ENCODE measurements at places on chromosomes 5 and 9.
A peak's percentile ranks its signal among the peaks of the same experiment; 100 is the strongest.

DNA sequence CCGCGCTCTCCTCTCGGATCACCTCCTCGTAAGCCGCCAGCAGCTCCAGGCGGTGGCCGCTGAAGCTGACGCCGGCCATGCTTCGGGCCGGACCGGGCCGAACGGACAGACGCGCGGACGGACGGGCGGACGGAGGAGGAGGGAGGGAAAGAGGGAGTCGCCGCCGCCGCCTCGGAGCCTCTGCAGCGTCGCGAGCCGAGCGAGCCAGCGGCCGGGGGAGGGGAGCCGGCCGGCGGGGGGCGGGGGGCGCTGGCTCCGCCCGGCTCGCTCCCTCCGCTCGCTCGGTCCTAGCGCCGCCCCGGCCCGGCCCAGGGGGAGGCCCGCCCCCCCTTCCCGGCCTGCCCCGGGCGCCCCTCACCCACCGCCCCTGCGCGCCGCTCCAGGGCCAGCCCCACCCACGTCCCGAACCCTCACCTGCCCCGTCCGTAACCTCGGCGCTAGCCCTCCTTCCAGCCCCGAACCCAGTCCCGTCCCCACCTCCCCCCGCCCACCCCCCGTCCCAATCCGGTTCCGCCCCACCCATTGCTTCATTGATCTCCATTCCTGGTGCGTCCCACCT lies at the start of gene DBN1:
TSS of gene DBN1 (minus strand) at position 192 of the 559 bp plus-strand sequence. CDS start at position 79, 113 bp downstream.
- DNase-seq, result no peak

GRCh38 chr5:76402251-76402885 lies 717 bp upstream of the IQGAP2 start:
- DNase-seq, result peak; percentile 57

DNA sequence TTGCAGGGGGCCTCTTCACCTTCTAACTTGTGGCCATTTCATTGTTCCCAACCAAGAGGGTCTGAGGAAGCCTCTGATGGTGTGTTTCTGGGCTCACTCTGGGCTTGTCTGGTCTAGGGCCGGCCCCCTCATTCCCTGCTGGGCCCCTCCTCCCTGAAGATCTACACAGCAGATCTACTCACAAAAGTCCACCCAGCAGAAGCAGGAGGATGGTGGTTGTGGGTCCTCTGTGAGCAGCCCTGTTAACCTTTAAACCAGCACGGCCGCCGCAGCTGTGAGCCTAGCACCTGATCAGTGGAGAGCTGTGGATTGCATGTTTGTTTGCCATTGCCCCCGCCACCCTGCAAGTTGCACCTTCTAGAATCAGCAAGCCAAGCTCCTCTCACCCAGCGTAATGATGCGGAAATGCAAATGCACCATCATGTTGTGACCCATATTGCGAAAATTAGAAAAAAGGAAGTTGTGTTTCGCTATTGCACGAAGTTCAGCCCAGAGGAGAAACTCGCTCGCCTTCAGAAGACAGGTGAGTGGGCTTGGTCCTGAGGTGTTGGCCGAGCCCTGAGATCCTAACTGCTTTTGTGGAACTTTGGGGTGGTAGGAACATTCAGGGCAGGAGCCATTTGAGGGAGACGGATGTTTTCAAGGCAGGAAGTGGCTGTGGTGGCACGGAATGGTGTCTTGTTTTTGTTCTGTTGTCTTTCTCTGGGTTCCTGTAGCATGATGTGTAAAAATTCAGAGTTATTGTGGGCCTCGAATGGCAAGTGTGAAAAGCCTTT lies 16.7 kb downstream of the FGD3 start:
- DNase-seq, result peak; percentile 59

- DNase-seq, result no peak
Measured at GRCh38 chr5:83899326-83899970, 178.8 kb upstream of the HAPLN1 start.

GRCh38 chr9:99807956-99808355 lies 13.7 kb upstream of the NR4A3 start:
- no peak for DNase-seq

DNA sequence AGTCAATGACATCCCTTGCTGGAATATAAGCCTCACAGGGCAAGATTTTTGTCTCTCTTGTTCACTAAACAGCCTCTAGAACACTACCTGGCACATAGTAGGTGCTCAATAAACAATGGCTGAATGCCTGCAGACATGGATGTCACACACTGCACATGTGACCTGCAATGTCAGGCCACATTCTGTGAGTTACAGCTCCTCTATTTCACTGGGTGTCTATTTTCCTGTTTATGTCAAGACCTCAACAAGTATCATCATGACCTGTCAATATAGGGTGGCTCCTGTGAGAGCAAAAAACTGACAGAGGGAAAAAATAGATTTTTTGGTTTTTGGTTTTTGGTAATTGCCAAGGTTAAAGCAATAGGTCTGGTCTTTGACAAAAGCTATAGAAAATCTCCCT lies 144.6 kb upstream of the KLF9 start:
- DNase-seq, result no peak

DNA sequence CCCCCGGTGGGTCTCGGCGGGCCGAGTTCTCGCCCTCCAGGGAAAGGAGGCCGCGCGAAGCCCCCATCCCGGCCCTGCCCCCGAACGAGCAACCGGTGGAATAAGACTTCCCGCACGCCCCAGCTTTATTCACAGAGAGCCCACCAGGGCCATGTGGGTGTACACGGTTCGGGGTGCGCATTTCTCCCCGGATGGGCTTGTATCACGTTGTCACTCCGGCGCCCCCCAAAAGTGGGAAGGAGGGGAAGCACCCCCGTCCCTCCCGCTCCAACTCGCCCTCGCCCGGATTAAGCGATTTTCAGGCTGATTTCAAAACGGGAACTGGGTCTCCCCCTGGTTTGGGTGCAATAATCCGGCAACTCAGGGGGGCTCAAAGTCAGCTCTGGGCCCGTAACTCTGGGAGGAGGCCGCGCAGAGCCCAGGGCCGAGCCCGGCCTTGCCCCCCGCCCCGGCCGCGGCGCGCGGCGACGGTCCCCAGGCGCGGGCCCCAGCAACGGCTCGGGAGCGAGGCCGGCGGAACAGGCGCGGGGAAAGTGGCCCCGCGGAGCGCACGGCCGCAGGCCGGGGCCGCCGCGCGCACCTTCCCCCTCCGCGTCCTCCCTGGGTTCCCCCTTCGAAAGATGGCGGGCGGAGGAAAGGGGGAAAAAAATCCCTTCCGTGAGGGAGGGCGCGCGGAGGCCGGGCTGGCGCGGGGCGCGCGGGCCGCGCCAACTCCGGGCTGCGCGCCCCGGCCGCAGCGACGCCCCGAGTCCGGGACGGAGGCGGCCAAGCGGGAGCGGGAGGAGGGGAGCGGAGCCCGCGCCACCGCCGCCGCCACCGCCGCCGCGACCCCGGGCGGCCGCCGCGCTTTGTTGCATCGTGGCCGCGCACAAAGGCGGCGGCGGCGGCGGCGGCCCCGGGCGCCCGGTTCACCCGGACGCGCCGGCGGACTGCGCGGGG lies 644 bp downstream of the BRD3 start:
- DNase-seq, result peak; percentile 19

DNA sequence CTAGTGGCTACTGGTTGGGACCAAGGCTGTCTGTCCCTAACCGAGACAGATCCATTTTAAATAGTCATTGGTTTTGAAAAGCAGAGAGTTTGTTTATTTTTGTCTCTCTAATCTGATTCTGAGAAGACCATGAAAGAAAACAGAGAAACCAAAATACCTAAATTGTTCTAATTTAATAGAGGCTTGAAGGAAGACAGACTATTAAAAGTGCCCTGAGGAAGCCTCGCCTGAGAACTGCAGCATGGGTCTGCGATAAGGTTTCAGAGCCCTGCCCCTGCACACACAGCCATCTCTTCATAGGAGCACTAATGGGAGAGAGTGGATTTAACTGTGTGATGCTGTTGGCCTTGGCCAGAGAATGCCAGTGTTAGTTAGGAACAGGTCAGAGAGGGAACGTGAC lies 175.5 kb upstream of the SV2C start:
- DNase-seq, result no peak

GRCh38 chr9:104326912-104327311 lies 177.2 kb upstream of the OR13F1 start:
- DNase-seq, result no peak

DNA sequence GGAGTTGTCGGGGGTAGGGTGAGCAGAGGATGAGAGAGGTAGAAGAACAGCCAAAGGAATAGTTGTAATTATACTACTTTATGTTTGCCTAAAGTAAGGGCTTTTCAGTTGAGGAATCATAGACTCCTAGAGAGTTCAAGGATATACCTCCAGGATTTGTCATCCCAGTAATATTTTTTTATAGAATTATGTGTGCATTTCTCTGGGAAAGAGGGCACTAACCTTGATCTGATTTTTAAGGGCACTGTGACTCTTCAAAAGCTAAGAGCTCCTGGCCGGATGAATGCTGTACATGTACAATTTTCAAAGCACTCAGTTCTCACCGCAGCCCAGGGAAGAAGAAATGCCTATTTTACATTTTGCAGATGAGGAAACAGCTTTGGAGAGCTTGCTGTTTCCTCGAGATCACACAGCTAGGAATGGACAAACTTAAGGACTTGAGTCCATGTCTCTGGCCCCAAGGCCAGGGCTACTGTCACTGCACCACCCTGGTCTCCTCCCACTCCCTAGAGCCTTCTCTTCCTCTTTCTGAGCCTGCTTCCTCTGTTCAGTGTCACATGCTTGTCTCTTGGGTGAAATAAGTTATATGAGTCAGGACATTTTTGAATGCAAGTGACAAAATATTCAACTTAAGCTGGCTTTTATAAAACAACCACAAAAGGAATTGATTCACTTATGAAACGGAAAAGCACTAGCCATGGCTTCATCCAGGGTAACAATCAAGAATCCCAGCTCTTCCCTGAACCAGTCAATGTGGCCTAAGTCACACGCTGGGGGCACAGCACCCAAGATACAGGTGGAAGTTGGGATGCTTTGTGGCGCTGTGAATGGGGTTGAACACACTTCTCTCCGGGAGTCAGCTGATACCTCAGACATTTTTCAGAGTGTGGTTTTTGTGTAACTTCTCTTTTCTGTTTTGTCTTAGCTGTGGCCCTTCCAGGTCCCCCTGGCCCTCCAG lies 45.7 kb upstream of the TGFBR1 start:
- DNase-seq, result no peak

DNA sequence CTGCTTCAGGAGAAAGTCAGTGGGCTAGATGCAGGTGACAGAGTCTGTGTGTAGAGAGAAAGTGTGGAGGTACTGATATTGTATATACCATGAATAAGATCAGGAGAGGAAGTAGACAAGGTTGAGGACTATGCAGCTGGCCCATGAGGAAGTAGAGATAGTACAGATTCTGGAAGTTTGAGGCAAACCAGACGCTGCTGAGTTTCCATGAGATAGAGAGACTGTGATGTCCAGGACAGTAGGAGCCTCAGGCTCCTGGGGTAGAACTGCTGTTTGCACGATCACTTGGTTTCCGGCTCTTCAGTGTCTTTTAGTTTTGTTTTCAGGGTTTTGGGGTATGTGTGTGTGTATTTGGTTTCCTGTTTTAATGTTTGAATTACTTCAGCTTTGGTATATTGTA lies 13.6 kb downstream of the OTULINL start:
- DNase-seq, result no peak

- no peak for DNase-seq
Measured at GRCh38 chr5:74767579-74767913, 497 bp downstream of the NSA2 start.

DNA sequence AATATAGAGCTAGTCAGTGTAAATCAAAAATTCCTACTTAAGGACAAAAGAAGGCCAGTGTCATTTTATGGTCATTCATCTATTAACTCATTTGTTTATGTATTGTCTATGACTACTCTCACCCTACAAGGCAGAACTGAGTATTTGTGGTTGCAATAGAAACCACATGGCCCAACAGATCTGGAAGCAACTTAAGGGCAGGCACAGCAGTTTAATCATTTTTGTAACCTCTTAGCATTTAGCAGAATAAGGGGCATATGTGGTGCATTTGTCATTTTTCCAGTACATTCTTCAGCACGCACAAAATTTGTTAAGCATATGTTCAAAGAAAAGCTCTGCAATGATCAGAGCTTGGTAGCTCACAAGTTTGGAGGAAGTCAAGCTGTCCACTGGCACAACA lies 1.1 kb downstream of the FKBP15 start:
- DNase-seq, result no peak

- no peak for DNase-seq
Measured at GRCh38 chr9:31389075-31389474, 995.4 kb upstream of the ACO1 start.

DNA sequence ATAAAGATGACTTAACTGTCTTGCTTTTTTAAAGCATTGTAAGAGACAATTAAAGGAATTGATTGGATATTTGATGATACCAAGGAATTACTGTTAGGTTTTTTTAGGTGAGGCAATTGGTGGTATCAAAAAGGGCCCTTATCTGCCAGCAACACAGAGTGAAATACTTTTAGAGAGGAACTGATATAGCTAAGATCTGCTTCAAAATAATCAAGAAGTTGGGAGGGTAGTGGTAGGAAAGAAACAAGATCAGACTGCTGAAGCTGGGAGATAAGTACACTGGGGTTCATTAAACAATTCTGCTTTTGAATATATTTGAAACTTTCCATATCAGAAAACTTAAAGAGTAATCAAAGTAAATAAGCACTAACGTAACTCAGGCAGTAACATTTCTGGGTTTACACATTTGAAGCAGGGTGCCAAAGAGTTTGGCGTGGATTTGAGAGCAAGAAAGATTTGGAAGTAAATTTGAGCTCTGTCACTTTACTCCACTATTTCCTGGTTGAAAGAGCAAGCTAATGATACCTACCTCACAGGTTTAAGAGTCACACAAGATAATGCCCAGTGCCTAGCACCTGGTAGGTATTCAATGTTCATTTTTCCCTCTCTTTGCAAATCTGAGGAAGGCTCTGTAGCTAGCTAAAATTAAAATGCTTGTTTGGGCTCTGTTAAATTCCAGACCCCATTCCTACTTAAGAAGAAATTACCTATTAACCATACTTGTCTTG lies 6.9 kb downstream of the ERMP1 start:
- no peak for DNase-seq

DNA sequence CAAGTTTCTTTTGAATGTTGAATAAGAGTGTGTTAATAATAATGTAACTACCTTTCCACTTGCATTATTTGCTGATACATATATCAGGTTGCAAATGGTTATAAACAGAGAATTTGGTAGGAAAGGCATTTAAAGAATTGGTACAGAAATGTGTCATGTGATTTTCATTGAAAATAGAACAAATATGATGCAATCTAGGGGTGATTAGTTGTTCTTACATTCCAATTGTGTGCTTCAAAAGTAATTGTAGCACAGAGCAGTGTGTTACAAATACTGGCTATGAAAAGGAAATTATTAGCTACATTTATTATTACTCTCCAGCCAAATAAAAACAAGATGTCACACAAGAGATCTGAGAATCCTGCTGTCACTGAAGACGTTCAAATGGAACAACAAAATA lies 61.8 kb upstream of the PRDM9 start:
- DNase-seq, result no peak

GRCh38 chr5:21125238-21125983 lies 1137.4 kb upstream of the CDH18 start:
- DNase-seq, result no peak
